ENCODE measurements at places on chromosomes 6 and 20.

DNA sequence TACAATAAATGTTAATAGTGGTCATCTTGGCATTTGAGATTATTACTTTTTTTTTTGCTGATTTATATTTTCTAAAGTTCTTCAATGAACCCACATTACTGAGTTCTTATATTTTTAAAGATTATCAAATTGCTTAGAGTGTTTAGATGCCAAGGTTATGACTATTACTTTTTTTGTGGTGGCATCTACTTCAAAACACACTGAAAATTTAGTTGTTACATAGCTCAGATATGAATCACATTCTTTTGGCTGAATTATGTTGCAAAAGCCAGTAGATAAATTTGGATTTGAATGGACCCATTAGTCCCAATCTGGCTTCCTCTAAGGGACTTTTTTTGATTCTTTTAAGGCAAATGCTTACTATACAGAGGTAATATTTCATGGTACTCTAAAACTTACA is 8.9 kb downstream of the UTRN start:
- peak; percentile 87 for DNase-seq

DNA sequence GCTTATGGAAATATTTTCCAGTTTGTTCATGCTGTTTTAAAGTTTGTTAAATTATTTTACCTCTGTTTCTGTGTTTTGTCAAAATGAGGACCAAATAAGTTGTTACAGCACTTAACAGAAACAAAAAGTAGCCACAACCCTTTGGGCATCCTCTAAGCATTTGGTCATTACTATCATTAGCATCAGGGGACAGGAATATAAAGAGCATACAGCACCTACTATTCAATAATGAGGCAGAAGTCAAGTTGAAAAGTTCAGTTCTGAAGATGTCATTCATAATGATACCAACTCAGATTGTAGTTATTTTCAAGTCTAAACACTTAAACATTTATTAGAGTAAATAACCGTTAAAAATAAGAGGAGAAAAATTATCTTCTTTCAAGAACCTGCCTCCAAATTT is 862.3 kb upstream of the FLRT3 start:
- no peak for DNase-seq

- DNase-seq, result no peak
Measured at GRCh38 chr20:35710039-35710438, 10.8 kb downstream of the ROMO1 start.

DNA sequence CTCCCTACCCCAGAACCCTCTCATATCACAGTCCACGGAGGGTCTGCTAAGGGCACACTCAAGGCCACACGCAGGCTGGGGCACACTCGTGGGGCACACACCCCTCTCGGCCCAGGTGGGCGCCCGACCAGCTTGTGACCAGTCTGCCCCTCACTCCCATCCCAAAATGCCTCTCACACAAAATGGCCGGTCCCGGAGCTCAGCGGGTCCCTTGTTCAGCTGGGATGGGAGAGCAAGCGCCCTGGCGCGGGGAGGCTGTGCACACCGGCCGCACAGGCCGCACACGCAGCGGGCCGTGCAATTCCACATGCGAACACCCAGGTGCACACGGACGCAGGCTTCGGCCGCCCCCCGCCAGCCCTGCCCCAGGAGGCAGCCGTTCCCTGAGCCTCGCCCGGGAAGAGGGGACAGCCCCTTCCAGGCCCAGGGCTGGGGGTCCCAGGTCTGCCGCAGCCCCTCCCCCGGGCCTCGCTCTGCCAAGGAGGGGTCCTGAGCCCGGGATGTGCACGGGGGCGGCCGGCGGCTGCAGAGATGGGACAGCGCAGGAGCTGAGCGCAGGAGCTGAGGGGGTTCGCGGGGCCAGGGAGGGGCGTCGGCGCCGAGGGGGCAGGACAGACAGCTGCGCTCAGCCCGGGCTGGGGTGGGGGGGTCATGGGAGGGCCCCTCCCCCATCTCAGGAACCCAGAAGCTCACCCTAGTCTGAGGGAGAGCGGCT is 1.3 kb downstream of the KCNQ2 start:
- no peak for DNase-seq

DNA sequence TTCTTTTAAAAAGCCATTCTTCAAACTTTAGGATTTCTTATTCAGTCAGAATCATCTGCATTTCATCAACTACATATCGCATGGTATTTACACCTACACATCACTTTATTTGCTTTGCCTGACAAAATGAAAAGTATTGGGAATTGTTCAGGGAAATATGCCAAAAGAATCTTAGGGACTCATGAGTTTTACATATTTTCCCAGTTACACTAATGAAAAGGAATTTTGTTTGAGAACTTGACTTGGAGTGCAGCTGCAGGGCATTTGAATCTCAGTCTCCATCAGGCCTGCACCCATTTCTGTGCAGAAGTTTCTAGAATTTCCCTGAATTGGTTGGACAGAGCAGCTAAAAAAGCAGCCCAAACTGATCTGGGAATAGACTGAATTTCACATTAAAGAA is 65.3 kb downstream of the MTHFD1L start:
- no peak for DNase-seq

Measured in M059J (cell line).